ENCODE measurements at places on chromosomes 4 and X. TPM values are rescaled to one million over a fixed set of nuclear protein-coding genes. Genes with fewer than 3 reads are reported as not detected.

GRCh38 chr4:70614184-70614555 is 14.4 kb upstream of the ENAM start:
- H3K27ac ChIP-seq = no peak overlapping the region
- DNase-seq = no peak
- peak overlapping the region; percentile 19 for H3K4me3 ChIP-seq
- no peaks in the 10 kb centered on the region for H3K27me3 ChIP-seq
- no peaks in the 10 kb centered on the region for H3K36me3 ChIP-seq

GRCh38 chr4:6705646-6706045 is 4.0 kb downstream of the MRFAP1L1 start:
- H3K36me3 ChIP-seq = no peaks in the 10 kb centered on the region
- H3K4me3 ChIP-seq = no peak overlapping the region
- H3K27ac ChIP-seq = no peak overlapping the region
- no peaks in the 10 kb centered on the region for H3K27me3 ChIP-seq

DNA sequence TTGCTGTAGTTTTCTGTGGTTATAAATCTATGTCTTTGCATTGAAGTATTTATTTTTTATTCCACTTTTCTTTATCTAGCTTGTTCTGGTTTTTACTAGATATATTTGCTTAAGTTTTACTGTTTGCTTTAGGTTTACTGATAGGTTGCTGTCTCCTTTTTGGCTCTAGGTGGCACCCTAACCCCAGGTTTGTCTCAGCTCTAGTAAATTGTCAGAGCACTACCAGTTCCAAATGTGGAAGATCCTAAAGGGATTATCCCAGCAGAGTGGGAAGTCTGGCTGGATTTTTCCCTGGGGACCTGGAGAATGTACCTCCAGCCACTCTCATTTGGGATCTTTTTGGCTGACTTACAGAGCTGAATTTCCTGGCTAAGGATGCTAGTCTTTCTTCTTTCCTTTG is 106.1 kb downstream of the PBDC1 start:
- H3K4me1 ChIP-seq = no peaks in the 10 kb centered on the region
- DNase-seq = peak; percentile 42
- H3K4me3 ChIP-seq = no peak overlapping the region
- H3K27ac ChIP-seq = no peak overlapping the region
- peaks cover 18% of the 10 kb centered on the region for H3K27me3 ChIP-seq
- no peaks in the 10 kb centered on the region for H3K36me3 ChIP-seq

DNA sequence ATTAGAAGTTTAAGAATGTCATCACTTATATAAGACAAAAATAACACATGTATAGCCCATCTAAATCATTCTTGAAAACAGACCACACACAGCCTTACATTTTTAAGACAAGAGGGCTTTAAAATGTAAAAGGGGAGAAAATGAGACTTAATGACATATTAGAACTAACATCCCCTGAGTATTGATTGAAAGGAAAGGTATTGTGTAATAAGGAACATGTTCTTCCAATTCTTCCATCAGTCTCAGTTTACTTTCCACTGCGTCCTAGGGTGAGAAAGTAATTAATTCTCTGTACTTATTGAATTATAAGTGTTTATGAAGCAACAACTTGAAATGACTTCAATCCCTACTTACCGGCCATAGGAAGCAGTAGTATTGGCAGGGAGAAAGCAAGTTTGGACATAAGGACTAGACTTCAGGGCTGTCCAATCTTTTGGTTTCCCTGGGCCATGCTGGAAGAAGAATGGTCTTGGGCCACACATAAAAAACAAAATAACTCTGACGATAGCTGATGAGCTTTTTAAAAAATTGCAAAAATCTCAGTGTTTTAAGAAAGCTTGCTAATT is 202.7 kb upstream of the SPRY1 start:
- no peak for DNase-seq
- no peak overlapping the region for H3K27ac ChIP-seq
- no peak overlapping the region for H3K4me3 ChIP-seq
- no peaks in the 10 kb centered on the region for H3K4me1 ChIP-seq
- H3K36me3 ChIP-seq = no peaks in the 10 kb centered on the region

- H3K36me3 ChIP-seq = no peaks in the 10 kb centered on the region
- DNase-seq = no peak
- H3K4me1 ChIP-seq = no peaks in the 10 kb centered on the region
- H3K4me3 ChIP-seq = no peak overlapping the region
- H3K27me3 ChIP-seq = no peaks in the 10 kb centered on the region
Measured at GRCh38 chr4:7498446-7499200, 63.9 kb upstream of the PSAPL1 start.

GRCh38 chr4:169869490-169869889 is 111.7 kb upstream of the HPF1 start:
- no peaks in the 10 kb centered on the region for H3K27me3 ChIP-seq
- H3K4me3 ChIP-seq = no peak overlapping the region
- no peak for DNase-seq
- H3K27ac ChIP-seq = no peak overlapping the region
- no peaks in the 10 kb centered on the region for H3K36me3 ChIP-seq

DNA sequence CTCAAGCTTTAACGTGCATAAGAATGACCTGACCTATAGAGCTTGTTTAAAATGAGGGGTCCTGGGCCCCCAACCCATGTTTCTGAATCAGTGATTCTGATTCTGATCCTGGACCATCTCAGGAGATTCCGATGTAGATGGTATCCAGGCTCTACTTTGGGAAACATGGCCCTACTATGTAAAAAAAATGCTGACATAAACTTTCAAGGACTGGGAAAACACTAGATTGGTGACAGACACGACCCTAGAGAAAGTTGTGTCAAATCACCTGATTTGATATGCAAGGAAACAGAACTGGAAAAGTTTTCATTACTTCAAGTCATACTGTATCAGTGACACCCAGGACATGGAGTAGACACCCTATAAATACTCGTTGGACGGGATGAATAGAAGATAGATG is 328.5 kb downstream of the HNRNPD start:
- H3K36me3 ChIP-seq = no peaks in the 10 kb centered on the region
- no peak overlapping the region for H3K4me3 ChIP-seq
- peaks cover 11% of the 10 kb centered on the region for H3K4me1 ChIP-seq
- peaks cover 4% of the 10 kb centered on the region for H3K27me3 ChIP-seq

DNA sequence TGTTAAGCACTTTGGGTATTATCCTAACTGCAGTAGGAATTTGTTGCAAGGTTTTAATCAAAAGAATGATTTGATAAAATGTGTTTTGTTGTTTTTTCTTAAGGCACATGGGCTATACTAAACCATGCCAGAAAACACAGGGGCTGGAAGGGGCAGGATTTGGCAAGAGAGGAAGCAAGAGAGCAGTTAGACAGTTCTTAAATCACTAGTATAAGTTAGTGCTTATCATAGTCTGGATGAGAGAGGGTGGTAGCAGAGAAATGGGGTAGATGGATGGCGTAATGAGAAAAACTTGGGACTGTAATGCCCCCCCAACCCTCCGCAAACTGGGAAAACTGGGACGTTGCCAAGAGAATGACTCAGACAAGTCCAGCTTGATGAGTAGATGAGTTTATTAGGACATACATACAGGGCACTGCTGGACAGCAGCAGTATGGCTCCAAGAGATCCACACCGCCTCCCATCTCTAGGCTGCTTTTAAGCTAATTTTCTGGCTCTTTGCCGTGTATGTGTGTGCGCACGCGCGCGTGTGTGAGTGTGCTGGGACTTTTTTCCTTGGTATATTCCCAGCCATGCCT is 151.5 kb downstream of the PDLIM5 start:
- DNase-seq = peak; percentile 55
- H3K4me3 ChIP-seq = no peak overlapping the region
- no peak overlapping the region for H3K27ac ChIP-seq
- no peaks in the 10 kb centered on the region for H3K36me3 ChIP-seq
- peaks cover 2% of the 10 kb centered on the region for H3K4me1 ChIP-seq

- no peak overlapping the region for H3K27ac ChIP-seq
- DNase-seq = no peak
- no peak overlapping the region for H3K4me3 ChIP-seq
- no peaks in the 10 kb centered on the region for H3K27me3 ChIP-seq
- H3K4me1 ChIP-seq = no peaks in the 10 kb centered on the region
Measured at GRCh38 chr4:58247792-58248191, 1137.6 kb upstream of the IGFBP7 start.

DNA sequence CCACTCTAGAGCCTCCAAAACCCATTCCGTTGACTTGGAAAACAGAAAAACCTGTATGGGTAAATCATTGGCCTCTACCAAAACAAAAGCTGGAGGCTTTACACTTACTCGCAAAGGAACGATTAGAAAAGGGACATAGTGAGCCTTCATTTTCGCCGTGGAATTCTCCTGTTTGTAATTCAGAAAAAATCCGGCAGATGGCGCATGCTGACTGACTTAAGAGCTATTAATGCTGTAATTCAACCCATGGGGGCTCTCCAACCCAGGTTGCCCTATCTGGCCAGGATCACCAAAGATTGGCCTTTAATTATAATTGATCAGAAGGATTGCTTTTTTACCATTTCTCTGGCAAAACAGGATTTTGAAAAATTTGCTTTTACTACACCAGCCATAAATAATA is 60.8 kb downstream of the ZNF732 start:
- peaks cover 5% of the 10 kb centered on the region for H3K4me1 ChIP-seq
- no peak overlapping the region for H3K27ac ChIP-seq
- no peaks in the 10 kb centered on the region for H3K27me3 ChIP-seq
- no peak overlapping the region for H3K4me3 ChIP-seq
- peak; percentile 52 for DNase-seq

DNA sequence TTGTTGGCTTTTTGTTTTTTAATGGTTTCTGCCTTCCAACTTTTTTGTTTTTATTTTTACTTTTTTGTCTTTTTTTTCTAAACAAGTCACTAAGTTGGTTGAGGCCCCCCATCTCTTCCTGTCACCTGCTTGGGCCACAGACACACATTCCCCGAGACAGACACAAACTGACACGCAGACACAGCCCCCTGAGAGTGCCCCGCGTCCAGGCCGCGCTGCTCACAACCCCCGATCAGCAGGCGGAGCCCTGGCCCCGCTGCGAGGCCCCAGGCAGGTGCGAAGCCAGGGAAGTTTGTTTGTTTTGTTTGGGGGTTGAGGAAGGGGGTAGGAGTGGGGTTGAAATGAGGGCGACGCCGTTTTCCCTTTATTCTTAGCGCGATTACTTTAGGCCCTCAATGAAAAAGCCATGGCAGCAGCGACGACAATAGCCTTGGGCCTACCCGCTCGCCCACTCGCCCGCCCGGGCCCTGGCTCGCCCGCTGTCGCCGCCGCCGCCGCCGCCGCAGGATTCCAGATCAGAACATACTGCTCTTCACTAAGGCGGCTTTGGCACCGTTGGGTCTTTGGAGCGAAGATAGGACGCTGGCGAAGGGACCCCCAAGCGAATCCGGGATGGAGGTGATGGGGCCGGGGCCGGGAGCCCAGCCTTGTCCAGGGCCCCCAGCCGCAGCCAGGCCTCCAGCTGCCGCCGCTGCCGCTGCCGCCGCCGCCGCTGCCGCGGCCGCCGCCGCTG is 3.1 kb downstream of the PHOX2B start:
- no peak overlapping the region for H3K27ac ChIP-seq
- no peaks in the 10 kb centered on the region for H3K36me3 ChIP-seq
- no peaks in the 10 kb centered on the region for H3K4me1 ChIP-seq
- H3K4me3 ChIP-seq = no peak overlapping the region

DNA sequence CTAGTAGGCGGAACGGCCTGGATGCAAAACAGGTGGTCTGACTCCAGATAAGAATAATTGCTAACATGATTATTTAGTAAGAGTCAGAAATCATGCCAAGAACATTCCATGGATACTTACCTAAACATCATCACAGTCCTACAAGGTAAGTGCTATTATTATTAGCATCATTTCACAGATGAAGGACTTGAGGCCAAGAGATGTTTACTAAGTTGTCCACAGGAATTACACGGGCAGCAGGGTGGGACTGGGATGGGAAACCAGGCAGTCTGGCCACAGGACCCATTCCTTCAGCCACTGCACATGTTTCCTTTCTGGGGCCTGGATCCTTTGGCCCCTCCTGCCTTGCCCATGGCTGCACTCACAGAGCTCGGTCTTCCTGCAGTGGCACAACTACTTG is 48.3 kb downstream of the ANAPC4 start:
- H3K27ac ChIP-seq = no peak overlapping the region
- H3K27me3 ChIP-seq = no peaks in the 10 kb centered on the region
- DNase-seq = no peak
- H3K4me1 ChIP-seq = no peaks in the 10 kb centered on the region
- no peak overlapping the region for H3K4me3 ChIP-seq

DNA sequence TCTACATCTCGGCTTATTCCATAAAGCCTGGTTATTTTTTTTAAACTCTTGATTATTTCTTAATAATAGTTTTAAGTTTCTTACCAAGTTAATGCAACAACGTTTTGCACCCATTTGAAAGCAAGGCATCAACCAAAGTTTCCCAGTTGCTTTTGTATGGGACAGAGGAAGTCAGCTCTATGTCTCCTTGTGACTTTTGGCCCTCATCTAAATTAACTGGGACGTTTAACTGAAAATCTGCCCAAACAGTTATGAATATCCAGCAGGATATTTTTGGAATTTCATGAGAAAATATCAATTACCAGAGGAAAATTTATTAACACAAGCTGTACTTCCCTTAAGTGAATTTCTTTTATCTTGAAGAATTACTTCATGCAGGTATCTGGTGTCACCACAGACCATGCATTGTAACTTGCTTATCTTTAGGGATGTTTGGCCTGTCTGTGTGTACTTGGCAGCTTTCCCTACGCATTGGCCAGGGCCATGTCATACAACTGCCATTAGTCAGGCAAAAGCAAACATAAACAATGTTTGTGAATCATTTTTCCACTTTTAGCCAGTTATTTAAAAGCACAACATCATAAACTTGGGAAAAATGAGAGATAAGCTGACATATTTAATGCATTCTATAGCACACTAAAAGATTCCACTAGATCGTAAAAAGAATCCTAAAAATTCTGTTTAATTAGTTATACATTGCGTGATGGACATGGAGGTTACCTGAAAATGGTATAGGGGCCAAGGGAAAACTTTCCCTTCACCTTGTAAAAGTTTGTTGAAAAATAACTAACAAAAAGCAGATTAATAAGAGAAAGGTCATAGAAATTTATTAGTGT is 101.4 kb upstream of the PDE5A start:
- H3K4me1 ChIP-seq = no peaks in the 10 kb centered on the region
- peak overlapping the region; percentile 27 for H3K27ac ChIP-seq
- H3K36me3 ChIP-seq = no peaks in the 10 kb centered on the region

DNA sequence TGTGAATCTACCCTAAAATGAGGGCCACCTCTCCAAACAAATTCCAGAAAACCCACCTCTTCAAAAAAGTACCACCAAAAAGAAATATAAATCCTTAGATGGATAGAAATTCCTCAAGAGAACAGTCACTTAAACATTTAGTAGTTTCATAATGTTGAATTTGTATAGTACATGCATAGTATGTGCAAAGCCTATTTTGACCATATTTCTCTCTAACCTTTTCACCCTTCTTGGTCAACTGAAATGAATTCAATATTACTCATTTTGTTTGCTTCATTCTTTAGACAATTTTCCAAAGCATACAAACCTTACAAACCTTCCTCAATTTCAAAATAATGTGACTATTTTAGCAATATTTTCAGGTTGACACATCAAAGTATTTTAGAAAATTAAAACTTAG is 4.1 kb downstream of the RHOXF1 start:
- H3K36me3 ChIP-seq = no peaks in the 10 kb centered on the region
- H3K27ac ChIP-seq = no peak overlapping the region
- no peaks in the 10 kb centered on the region for H3K4me1 ChIP-seq
- no peak for DNase-seq
- H3K4me3 ChIP-seq = no peak overlapping the region
- H3K27me3 ChIP-seq = no peaks in the 10 kb centered on the region

- no peaks in the 10 kb centered on the region for H3K4me1 ChIP-seq
- no peak overlapping the region for H3K4me3 ChIP-seq
- H3K27me3 ChIP-seq = no peaks in the 10 kb centered on the region
- no peaks in the 10 kb centered on the region for H3K36me3 ChIP-seq
Measured at GRCh38 chr4:172802032-172802431, 366.6 kb upstream of the GALNT7 start.

Gene DOK7
- polyA plus RNA-seq = 0.98 TPM

Gene ATP1B4
- not detected for polyA plus RNA-seq

Gene MAGEA12
- polyA plus RNA-seq = not detected
